ENCODE measurements at places on chromosomes 6 and 20. TPM values are rescaled to one million over a fixed set of nuclear protein-coding genes. Genes with fewer than 3 reads are reported as not detected.

- DNase-seq, result no peak
These were observed 42.2 kb upstream of the FOXP4 start for GRCh38 chr6:41503827-41504465.

DNA sequence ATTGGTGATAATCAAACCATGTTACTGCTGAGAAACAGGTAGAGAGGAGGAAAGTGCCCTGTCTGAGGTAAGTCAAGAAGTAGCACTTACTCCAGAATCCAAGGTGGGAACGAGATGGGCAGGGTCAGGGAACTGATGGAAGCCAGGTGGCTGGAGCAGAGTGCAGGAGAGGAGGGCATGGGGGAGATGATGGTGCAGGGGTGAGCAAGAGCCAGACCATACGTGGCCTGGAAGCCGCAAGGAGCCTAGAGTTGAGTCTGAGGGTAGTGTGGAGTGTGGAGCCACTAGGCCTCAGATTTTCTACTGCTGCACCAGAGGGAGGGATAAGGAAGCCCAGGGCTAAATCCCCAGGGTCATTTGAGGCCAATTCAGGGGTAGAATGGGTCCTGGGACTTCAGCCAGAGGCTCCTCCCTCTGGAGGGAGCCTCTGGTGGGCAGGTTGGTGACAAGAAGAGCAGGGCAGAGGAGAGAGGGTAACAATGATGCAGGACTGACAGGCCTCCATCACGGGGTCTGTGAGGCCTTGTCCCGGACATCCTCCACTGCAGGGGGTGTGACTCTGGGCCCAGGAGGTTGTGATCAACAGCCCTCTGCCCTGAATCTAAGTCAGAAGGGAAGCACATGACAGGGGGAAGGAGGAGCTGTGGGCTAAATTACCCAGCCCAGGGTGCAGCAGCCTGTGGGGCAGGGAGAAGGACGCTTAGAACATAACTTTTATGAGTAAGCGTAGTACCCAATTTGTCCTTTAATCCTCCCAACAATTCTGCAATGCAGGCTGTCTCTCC lies 28.7 kb downstream of the COX4I2 start:
- DNase-seq, result no peak

CAGE1 gene
- 0.22 TPM for total RNA-seq

DNA sequence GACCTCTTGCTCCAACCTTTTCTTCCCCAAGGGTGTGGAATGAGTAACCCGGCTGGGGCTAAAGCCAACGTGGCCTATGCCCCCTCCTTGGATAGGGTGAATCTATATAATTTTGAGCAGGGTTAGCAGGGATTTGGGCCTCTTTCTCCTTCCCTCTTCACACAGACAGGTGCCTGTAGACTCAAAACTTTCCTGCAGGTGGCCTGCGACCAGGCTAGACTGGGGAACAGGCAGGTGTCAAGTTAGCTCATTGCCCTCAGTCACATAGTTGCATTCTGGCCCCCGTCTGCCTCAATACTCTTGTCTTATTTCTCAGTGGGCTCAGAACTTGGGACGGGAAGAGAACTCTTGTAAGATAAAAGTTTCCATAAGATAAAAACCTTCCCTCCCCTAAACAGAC lies 243.0 kb downstream of the ATXN1 start:
- no peak for DNase-seq

DNA sequence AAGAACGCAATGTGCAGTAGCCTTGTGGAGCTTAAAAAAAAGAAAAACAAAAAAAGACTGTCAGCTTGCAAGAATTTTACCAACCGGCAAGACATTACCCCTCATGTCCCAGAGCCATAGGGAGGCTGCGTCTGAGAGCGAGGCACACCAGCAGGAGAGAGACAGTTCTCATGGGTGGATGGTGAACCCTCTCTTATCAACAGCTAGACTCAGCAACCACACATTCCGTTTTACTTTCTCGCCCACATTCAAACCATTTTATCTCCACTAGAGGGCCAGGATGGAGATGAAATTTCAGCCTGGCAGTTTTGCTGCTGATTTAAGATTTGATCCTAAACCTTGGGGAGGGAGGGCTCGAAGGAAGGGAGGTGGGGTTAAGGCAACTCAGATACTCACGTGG lies 247.0 kb downstream of the ATXN1 start:
- no peak for DNase-seq

NDUFAF4 gene
- total RNA-seq, result 21.2 TPM

- peak; percentile 70 for DNase-seq
These were observed 383.8 kb upstream of the JAG1 start for GRCh38 chr20:11057624-11058023.

- no peak for DNase-seq
These were observed 5.6 kb downstream of the BAG2 start for GRCh38 chr6:57177545-57178265.

TMEM217 gene
- 0.80 TPM for total RNA-seq

DNA sequence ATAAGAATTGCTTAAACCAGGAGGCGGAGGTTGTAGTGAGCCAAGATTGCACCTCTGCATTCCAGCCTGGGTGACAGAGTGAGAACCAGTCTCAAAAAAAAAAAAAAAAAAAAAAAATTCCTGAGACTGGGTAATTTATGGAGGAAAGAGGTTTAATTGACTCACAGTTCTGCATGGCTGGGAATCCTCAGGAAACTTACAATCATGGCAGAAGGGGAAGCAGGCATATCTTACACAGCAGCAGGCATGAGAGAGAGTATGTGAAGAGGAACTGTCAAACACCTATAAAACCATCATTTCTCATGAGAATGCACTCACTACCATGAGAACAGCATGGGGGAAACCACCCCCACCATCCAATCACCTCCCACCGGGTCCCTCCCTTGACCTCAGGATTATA lies 1.8 kb upstream of the FKBP1A start:
- no peak for DNase-seq

GRCh38 chr20:658731-659291 lies 5.8 kb upstream of the SRXN1 start:
- no peak for DNase-seq

DNA sequence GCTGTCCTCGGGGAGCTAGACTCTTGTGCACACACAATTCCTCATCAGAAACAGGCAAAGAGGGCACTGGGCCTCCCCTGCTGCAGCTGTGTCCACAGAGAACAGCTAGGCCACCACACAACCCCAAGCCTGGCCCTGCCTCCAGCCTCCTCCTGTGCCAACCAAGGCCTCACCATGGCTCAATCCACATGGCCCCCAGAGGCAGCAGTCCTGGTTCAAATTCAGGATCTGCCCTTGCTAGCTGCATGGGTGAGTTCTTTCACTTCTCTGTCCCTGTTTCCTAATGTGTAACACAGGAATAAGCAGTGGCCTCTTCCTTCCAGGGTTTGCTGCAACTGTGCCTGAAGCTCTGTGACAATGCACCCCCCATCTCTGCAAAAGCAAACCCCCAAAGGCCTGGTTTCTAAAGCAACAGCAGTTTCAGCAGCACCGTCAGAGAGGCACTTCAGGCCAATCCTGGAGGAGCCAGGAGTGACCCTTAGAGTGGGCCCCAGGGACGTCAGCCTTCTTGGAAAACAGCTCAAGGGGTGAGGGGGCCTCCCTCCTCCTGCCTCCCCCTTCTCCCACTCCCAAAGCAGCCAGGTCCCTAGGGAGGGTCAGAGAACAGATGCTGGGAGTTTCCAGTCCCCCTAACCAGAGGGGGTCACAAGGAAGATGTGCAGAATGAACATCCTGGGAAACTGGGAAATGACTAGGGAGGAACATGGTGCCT lies 2.2 kb downstream of the ADISSP start:
- DNase-seq, result no peak

OR12D3 gene
- total RNA-seq, result not detected

- DNase-seq, result no peak
These were observed 3.8 kb upstream of the MYBL2 start for GRCh38 chr20:43662943-43663655.

DNA sequence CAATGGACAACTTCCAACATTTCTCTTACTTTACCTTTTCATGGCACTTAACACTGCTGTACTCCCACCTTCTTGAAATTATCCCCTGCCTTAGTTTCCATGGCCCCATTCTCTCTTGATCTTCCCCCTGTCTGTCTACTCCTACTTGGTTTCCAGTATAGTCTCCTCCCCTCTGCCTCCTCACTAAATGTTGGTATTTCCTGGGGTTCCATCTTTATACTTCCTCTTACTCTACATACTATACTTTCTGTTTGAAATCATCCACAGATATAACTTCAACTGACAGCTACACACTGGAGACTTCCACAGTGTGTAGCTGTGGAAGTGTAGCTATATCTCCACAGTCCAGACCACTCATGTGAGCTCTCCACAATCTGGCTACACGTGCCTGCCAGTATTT lies 13.5 kb downstream of the ZHX3 start:
- DNase-seq, result no peak

TRIM15 gene
- not detected for total RNA-seq

Measured in epithelial cell of proximal tubule (primary cell).